ENCODE measurements at places on chromosomes 11 and 22. TPM values are rescaled to one million over a fixed set of nuclear protein-coding genes. Genes with fewer than 3 reads are reported as not detected.

Gene RAG2
- total RNA-seq: not detected

Gene HEPHL1
- not detected for total RNA-seq

Gene SAA1
- not detected for total RNA-seq

Gene LRRC32
- 4.7 TPM for total RNA-seq

Gene KIAA1671
- total RNA-seq: 12.3 TPM

Gene MYEOV
- not detected for total RNA-seq

Gene TRIM29
- total RNA-seq: not detected

Gene NLRP6
- 0.32 TPM for total RNA-seq

Gene DGCR6
- 0.28 TPM for total RNA-seq

Gene SNU13
- 275 TPM for total RNA-seq

- no peak overlapping the region for H3K27ac ChIP-seq
- DNase-seq: no peak
- H3K36me3 ChIP-seq: no peaks in the 10 kb centered on the region
- H3K4me3 ChIP-seq: no peak overlapping the region
- peaks cover 6% of the 10 kb centered on the region for H3K4me1 ChIP-seq
Observed at GRCh38 chr11:120950880-120951279, 73.0 kb upstream of the TBCEL start.

- peaks cover 26% of the 10 kb centered on the region for H3K36me3 ChIP-seq
- DNase-seq: no peak
- H3K27me3 ChIP-seq: no peaks in the 10 kb centered on the region
- peak overlapping the region; percentile 98 for H3K27ac ChIP-seq
- H3K4me3 ChIP-seq: peak overlapping the region; percentile 78
Observed at GRCh38 chr11:128291007-128291406, 296.4 kb downstream of the ETS1 start.

DNA sequence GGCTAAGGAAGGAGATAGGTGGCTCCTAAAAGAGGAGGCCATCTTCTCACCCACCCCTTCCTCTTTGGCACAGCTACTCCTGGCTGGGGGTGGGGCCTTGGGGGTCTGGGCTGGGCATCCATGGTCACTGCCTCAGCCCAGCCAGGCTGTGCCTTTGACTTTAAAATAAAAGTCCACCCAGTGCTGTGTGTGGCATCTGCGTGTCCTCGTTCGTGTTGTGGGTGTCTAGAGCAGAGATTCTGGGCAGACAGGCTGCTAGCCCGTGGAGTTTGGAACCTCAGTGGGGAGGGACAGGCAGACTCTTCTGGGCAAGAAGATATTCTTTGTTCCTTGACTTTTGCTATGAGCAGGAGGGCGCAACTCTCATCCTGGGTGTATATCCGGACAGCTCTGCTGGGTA is 13.1 kb downstream of the RPS6KA4 start:
- H3K4me1 ChIP-seq: no peaks in the 10 kb centered on the region
- H3K27ac ChIP-seq: no peak overlapping the region
- no peaks in the 10 kb centered on the region for H3K27me3 ChIP-seq
- H3K4me3 ChIP-seq: no peak overlapping the region
- peaks cover 15% of the 10 kb centered on the region for H3K36me3 ChIP-seq
- no peak for DNase-seq

DNA sequence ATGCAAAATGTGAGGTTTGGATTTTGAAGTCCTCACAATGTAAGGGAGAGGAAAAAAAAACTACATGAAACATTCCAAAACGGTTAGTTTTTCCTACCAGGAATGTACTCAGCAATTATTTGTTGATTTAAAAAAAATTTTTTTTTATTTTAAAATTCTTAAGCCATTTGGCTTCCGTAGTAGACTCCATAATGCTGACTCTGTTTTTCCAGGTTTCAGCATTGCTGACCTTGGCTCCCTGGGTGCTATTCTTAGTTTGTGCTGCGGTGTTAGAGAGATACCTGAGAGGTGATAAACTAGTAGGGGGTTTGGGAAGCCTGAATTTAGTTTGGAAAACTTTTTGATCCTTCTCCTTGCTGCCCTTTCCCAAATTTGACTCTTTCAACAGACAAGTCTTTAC is 10.6 kb downstream of the STT3A start:
- H3K4me1 ChIP-seq: no peaks in the 10 kb centered on the region
- no peak overlapping the region for H3K4me3 ChIP-seq
- no peaks in the 10 kb centered on the region for H3K27me3 ChIP-seq
- H3K27ac ChIP-seq: no peak overlapping the region
- DNase-seq: no peak

DNA sequence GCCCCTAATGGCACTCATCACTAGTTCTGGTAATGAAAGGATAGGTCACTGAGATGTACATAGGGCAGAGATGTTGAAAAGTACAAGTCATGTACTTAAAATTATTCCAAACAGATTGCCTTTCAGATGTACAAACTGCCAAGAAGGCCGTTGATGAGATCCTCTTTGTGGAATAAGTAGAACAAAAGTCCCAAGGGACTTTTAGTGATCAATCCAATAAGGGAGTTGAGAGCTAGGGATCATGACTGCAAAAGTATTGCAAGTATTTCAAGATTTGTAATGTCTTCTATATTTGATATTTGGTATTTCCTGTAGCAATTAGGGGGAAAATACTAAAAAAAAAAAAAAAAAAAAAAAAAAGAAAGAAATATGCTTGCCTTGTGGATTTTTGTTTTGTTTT is 82.2 kb downstream of the ATG16L2 start:
- no peak overlapping the region for H3K4me3 ChIP-seq
- no peak overlapping the region for H3K27ac ChIP-seq
- H3K27me3 ChIP-seq: no peaks in the 10 kb centered on the region
- no peak for DNase-seq
- no peaks in the 10 kb centered on the region for H3K4me1 ChIP-seq

DNA sequence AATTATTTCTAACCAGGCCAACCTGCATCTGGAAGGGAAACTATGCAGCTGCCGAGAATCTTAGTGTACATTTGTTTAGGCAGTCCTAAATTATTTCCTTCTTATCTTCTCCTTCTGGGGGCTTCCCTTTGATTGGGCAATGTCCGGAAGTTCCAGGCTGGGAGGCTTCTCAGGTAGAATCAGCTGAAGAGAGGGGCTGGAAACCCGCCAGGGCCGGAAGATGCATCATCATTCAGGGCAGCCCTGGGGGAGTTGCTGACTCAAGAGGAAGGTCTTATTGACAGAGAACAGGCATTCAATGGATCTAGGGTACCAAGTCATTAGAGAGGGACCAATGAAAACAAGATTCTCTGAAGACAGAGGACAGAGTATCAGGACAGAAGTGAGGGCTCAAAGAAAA is 150.7 kb downstream of the BLID start:
- no peak for DNase-seq
- no peak overlapping the region for H3K4me3 ChIP-seq
- peaks cover 4% of the 10 kb centered on the region for H3K4me1 ChIP-seq
- no peaks in the 10 kb centered on the region for H3K36me3 ChIP-seq
- no peak overlapping the region for H3K27ac ChIP-seq

GRCh38 chr11:67429038-67429668 is 859 bp downstream of the RPS6KB2 start:
- peaks cover 45% of the 10 kb centered on the region for H3K4me1 ChIP-seq
- peak overlapping the region; percentile 94 for H3K27ac ChIP-seq
- H3K27me3 ChIP-seq: no peaks in the 10 kb centered on the region
- peak; percentile 27 for DNase-seq
- peaks cover 32% of the 10 kb centered on the region for H3K36me3 ChIP-seq

DNA sequence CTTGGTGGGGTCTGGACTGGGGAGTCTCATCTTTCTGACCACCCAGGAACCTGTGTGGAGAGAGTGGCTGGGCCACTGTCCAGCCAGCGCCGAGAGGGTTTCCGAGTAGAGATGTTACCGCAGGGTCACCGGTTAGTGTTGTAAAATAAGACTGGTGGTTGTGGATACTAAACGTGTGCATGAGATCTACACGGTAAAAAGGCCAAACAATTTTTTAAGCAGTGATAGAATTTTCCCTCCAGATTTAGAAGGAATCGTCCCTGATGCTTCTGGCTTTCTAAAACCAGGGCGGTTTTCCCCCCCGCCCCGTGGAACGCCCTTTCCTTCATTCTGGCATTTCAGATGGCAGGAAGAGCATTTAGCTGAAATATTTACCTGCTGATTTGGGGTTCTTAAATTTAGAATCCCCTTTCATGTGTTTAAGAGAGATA is 72.6 kb upstream of the PPARA start:
- no peak for DNase-seq
- H3K36me3 ChIP-seq: peaks cover 3% of the 10 kb centered on the region
- H3K27ac ChIP-seq: no peak overlapping the region
- no peaks in the 10 kb centered on the region for H3K27me3 ChIP-seq

- H3K27ac ChIP-seq: no peak overlapping the region
- no peak for DNase-seq
- no peak overlapping the region for H3K4me3 ChIP-seq
- H3K4me1 ChIP-seq: no peaks in the 10 kb centered on the region
- H3K36me3 ChIP-seq: no peaks in the 10 kb centered on the region
Observed at GRCh38 chr22:49310354-49310753, 517.3 kb downstream of the BRD1 start.

DNA sequence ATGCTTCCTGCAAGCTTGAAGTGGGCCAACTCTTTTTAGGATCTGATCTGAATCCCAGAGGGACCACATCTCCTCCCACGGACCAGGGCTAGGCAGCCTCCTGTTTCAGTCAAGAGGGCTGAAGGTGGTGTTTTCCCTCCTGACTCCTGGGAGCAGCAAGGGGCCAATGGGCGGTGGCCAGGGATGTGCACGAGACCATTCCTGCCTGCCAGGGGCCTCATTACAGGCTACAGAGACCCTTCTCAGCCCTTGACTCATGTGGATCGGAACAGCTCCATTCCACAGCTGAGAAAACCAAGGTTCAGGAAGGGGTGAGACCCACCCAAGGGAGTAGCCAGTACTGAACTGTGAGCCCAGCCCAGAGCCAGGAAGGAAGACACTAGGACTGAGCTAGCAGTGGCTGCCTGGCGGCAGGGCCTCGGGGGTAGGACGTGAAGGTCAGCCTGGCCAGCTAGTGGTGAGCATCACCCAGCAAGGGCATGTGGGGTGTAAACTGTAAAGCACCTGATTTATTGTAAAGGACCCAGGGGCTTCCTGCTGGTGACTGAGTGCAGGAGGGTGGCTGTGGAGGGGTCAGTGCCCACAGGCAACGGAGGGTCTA is 3.4 kb upstream of the P2RY6 start:
- H3K27ac ChIP-seq: no peak overlapping the region
- peaks cover 12% of the 10 kb centered on the region for H3K27me3 ChIP-seq
- DNase-seq: no peak
- H3K36me3 ChIP-seq: no peaks in the 10 kb centered on the region
- H3K4me1 ChIP-seq: no peaks in the 10 kb centered on the region

DNA sequence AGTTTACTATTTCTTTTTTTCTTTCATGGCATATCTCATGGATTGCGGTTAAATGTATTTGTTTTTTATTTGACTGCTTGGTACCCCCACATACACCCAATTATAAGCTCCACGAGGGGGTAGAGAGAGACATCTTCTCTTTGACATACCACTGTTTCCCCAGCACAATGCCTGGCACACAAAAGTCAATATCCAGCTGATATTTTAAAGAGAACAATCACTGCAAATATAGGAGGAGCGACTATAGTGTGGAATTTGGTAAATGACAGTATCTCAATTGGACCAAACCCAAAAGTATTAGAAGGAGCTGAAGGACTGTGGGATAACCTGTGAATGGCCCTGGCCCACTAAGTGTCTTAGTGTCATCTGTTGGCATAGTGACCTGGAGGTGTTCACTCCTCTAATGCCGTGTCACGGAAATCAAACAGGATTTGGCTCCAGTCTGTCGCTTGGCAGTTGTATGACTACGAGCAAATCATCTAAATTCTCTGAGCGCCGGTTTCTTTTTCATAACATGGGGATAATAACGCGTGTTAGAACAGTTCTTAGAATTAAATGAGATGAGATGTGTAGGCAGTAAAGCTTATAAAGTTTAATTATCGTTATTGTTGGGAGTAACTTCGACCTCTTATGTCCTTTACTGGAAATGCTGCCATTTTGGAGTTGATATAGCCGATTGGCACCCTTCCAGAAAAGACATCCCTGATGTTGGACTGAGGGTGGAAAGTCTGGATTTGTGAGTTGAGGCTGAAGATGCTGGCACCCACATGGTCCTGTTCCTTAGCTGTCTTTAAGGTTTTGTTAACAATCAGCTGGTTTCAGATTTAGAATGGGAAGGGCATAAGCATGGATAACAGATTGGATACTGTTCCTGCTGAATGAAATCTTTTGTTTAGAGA is 144.5 kb downstream of the DBX1 start:
- H3K4me1 ChIP-seq: no peaks in the 10 kb centered on the region
- H3K27me3 ChIP-seq: peaks cover 16% of the 10 kb centered on the region
- DNase-seq: no peak
- no peak overlapping the region for H3K4me3 ChIP-seq
- no peak overlapping the region for H3K27ac ChIP-seq
- no peaks in the 10 kb centered on the region for H3K36me3 ChIP-seq

Data from activated CD4-positive, alpha-beta T cell treated with anti-CD3 and anti-CD28 coated beads for 36 hours (primary cell).